ENCODE measurements at places on chromosomes 11 and 22. TPM values are rescaled to one million over a fixed set of nuclear protein-coding genes. Genes with fewer than 3 reads are reported as not detected.

GRCh38 chr22:27609451-27609888 lies 192.1 kb downstream of the MN1 start:
- no peak for DNase-seq

GRCh38 chr11:19793326-19793725 lies 80.7 kb downstream of the NAV2 start:
- no peak for DNase-seq

GRCh38 chr22:24330636-24331035 lies 60.0 kb downstream of the SPECC1L start:
- peak; percentile 11 for DNase-seq

- DNase-seq: no peak
Observed at GRCh38 chr11:66987924-66988637, 13.0 kb downstream of the C11orf86 start.

- peak; percentile 59 for DNase-seq
Observed at GRCh38 chr11:95451682-95452081, 220.7 kb upstream of the SESN3 start.

- DNase-seq: no peak
Observed at GRCh38 chr22:24497841-24498258, 2.7 kb downstream of the UPB1 start.

- peak; percentile 44 for DNase-seq
Observed at GRCh38 chr22:27460591-27461347, 340.8 kb downstream of the MN1 start.

GRCh38 chr11:114232400-114233059 lies 63.7 kb upstream of the NNMT start:
- DNase-seq: no peak

- DNase-seq: peak; percentile 73
Observed at GRCh38 chr11:64356498-64357411, 2.2 kb upstream of the RPS6KA4 start.

GRCh38 chr11:29024386-29024785 lies 916.2 kb downstream of the METTL15 start:
- peak; percentile 6 for DNase-seq

GRCh38 chr22:26416670-26417276 lies 12.3 kb upstream of the ASPHD2 start:
- peak; percentile 84 for DNase-seq

DNA sequence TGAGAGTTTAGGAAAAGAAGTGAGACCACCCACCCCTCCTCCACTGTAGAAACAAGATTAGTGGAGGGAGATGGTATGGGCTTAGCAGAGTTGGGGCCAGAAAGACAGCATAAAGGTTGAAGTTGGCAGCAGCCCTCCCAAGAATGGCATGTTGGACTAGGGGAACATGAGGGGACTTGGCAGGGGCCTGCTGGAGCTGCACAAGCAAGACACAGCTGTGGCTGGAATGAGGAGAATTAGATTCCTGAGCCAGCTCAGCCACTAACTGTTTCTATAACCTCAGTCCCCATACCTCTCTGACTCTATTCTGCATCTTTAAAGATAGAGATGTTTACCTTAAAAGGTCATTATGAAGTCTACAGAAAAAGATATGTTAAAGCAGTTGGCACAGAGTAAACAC lies 13.2 kb downstream of the MAP6 start:
- DNase-seq: no peak

GRCh38 chr11:128835741-128836430 lies 31.2 kb downstream of the KCNJ1 start:
- DNase-seq: no peak

DNA sequence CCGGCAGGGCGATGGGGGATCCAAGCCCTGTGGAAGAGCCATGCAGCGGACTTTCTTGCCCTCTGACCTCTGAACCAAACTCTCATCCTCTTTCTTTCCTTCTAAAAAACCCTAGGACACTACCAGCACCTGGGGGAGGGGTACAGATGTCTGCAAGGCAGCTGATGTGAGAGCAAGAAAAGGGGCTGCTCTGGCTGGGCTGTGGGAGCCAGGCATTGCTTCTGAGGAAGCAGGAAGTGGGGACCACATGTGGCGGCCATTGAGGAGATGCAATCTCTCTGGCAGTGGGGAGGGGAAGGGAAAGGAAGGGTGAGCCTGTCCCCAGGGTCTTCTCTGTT lies 36.0 kb downstream of the FAM83F start:
- no peak for DNase-seq

DNA sequence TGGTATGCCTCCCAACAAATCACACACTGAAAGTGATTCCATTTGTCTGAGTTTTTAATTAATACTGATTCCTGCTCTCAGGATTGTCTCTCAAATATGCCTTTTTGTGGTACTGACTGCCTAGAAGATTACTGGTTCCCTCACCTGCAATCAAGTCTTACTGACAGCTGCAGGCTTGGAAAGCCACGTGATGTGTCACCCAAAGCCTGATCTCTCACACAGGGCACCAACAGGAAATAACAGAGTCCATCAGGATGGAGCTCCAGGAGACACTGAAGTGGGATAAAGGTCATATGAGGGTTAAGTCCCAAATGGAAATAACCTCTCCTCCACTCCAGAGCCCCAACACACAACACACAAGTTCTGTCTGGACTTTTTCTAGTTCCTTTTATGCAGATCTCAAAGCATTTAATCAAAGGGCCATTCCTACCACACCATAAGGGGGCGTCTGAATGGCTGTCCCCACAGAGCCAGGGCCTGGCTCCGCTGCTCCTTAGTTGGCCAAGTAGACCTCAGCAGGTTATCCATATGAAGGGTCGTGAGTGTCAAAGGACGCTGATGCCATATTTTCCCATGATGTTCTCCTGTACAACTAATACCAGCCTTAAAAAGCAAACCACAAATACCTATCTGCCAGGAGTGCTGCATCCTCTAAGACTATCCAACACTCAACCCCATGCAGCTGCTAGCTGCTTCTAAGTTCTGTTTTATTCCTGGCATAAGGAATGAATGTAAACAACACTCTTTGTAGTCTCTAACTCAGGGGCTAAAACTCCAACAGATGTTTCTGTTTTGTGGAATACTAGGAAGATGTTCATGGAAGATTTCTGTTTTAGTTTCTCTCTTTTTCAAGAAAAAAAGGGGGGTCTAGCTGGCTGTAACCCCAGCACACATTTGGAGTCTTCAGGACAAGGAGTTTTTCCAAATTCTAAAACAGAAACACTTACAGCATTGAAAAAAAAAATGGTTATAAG lies 13.0 kb downstream of the SCUBE2 start:
- no peak for DNase-seq

DNA sequence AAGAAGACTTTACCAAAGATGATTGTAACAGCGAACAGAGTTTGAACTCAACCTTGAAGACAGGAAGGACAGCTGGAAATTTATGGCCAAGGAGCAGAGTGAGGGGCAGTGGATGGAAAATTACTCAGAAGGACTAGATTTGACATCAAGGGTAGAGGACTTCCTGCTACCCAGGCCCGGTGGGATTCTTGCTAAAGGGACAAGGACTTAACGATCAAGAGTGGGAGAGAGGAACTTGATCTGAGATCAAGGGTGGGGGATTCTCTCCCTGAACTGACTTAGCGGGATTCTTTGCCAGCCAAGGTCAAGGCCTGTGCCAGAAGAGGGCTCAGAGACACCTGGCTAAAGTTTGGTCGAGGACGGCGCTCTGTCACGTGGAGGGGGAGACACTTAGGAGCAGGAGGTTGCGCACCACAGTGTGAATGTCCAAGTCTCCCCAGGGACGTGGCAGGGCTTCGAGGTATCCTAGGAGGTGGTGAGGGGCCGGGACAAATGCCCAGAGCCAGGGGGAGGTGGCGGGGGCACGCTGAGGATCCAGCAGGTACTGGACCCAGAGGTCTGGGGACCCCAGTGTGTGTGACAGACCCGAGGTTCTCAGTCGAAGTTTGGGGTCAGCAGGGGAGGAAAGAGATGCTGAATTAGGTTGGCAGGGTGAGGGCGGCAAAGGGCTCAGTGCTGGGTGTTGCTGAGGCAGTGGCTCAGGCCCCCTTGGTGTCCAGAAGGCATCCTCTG lies 46.1 kb upstream of the SHISAL1 start:
- no peak for DNase-seq

GRCh38 chr11:67253872-67254624 lies 12.2 kb upstream of the GRK2 start:
- no peak for DNase-seq

DNA sequence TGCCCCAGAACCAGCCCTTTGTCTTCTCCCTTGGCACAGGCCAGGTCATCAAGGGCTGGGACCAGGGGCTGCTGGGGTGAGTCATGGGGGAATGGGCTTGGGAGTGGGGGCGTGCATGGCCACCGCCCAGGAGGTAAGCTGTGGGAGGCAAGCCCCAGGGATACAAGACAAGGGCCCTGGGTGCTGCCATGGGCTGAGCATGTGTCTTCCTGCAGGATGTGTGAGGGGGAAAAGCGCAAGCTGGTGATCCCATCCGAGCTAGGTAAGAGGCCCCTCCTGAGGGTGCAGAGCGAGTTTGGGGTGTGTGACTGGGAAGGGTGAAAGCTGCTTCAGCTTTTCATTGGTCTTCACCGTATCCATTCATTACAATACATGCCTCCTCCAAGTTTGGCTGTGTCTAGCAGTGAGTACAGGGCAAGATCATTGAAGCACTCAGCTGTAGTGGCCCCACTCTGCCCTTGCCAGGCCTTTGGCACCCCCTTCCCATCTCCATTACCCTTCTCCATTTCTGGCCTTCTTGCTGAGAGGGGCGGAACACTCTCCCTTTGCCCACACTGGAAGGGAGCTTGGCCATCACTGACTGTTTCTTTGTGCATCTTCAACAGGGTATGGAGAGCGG lies 2.5 kb downstream of the FKBP2 start:
- DNase-seq: no peak

DNA sequence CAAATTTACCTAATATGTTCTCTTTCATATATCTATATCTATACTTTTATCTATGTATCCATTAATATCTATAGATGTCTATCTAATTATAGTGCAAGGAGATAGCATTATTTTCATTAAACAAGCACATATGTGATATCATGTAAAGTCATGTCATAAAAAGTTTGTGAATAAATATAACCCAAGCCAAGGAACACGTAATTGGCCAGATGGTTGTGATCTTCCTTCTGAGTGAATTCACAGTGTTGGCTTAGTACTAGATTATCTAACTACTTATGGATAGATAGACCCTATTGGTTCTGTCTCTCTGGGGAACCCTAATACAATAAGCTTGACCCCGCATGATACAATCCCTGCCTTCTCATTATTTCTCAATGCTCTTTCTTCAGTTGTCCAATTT lies 484.4 kb downstream of the LRRC4C start:
- DNase-seq: no peak

DNA sequence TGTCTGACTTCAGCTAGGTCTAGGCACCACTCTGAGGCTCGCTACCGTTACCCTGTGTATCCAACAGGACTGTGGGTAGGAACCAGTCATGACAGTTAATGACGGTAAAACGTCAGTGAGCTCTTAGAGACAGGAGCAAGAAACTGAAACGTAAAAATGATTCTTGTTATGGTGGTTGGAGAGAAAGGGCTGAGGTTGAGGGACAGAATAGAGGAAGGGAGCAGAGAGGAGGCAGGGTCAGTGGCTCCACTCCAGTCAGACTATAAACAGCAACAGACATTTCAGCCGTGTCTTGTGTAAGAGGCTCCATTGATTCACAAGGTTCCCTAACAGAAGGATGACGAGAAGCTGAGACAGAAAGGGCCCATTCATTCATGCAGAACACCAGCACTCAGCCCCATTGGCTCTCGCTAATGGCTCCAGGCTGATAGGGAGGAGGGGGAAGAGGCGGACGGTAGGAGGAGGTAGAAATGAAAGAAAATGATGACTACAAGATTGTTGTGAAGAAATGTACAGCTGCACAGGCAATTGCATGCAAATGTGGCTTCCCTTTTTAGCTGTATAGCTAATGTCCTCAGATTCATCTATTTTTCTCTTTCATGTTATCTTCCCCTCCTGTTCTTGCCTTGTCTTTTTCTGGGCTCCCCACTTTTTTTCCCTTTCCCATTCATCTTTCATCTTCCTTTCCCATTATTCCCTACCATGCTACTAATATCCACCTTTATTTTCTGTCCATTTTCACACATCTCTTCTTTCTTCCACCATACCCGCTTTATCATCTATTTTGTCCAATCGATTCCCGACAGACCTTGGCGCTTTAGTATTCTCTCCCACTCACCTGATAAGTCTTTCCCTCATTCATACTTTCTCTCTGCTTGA lies 34.3 kb downstream of the ETS1 start:
- no peak for DNase-seq

GRCh38 chr11:72040491-72041363 lies 39.6 kb downstream of the NUMA1 start:
- DNase-seq: peak; percentile 87

- DNase-seq: no peak
Observed at GRCh38 chr22:35544827-35545226, 4.2 kb downstream of the RASD2 start.

Gene MAML2
- 6.2 TPM for total RNA-seq

Gene CASP1
- 9.3 TPM for total RNA-seq

Gene ALKBH8
- total RNA-seq: 17.7 TPM

Gene SCO2
- total RNA-seq: 9.4 TPM

Gene ACR
- total RNA-seq: not detected

Gene C22orf15
- not detected for total RNA-seq

Gene PLAAT2
- total RNA-seq: 4.1 TPM

Gene BATF2
- 0.51 TPM for total RNA-seq

Gene B3GAT1
- total RNA-seq: 0.29 TPM

Measured in Daoy (cell line).